Progenitor cell of endocrine pancreas (in vitro differentiated cells): ENCODE measurements at places on chromosomes 1 and 21. TPM values are rescaled to one million over a fixed set of nuclear protein-coding genes. Genes with fewer than 3 reads are reported as not detected.
A peak's percentile ranks its signal among the peaks of the same experiment; 100 is the strongest.

DNA sequence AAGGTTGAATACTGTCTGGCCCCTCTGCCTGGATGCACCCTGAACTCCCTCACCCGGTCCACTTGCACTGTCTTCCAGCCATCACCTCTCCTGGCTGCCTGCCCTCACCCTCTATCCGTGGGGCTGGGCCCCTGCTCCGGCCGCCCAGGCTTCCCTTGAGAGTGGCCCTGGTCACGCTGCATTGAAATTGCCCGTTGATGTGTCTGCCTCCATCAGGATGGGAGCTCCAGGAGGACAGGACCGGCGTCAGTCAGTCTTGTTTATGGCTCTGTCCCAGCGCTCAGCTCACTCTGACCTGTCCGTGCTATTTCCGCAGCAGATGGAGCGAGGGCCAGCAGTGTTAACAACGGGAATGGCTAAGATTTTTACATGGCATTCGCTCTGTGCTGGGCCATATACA, 34.9 kb downstream of the FOXO6 start:
- no peak for DNase-seq

- peak; percentile 85 for DNase-seq
Measured at GRCh38 chr1:178093494-178093950, 382 bp upstream of the RASAL2 start.

GRCh38 chr21:14706712-14707510, 160.8 kb upstream of the SAMSN1 start:
- DNase-seq = no peak

DNA sequence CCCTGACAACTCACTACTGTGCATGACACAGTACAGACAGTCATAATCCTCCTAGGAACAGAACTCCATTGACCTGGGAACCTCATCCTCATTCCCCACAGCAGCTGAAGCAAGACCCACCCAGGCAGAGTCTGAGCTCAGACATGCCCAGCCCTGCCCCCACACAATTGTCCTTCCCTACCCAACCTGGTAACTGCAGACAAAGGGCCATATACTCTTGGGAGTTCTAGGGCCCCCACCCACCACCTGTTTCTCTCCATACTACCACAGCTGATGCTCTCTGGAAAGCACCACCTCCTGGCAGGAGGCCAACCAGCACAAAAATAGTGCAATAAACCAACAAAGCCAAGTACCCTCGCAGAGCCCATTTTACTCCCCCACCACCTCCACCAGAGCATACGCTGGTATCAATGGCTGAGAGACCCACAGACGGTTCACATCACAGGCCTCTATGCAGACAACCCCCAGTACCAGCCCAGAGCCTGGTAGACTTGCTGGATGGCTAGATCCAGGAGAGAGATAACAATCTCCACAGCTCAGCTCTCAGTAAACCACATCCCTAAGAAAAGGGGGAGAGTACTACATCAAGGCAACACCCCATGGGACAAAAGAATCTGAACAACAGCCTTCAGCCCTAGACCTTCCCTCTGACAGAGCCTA, 159.7 kb upstream of the CXADR start:
- no peak for DNase-seq

DNA sequence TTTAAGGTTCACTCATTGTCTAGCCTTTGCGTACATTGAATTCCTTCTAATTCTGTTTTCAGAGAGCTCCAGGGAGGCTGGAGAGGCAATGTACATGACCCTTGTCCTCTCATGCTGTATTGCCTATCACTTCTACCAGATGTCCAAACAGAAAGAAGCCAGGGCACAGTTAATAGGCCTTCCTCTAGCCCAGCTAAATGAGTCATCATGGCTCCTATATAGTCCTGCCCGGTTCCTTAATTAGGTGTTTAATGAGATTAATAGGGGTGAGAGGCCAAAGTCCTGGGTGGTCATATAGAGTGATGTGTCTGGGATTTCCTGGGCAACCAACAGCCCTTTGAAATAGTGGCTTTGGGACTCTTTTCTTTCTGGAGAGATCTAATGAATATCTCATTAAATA, 76.3 kb downstream of the ZSCAN20 start:
- DNase-seq = no peak

Gene ITGB3BP
- total RNA-seq = 40.3 and 40.4 TPM in 2 replicates

- DNase-seq = no peak
Measured at GRCh38 chr1:101745551-101746270, 251.0 kb downstream of the OLFM3 start.

- no peak for DNase-seq
Measured at GRCh38 chr1:175116210-175116798, 48.7 kb downstream of the TNN start.

DNA sequence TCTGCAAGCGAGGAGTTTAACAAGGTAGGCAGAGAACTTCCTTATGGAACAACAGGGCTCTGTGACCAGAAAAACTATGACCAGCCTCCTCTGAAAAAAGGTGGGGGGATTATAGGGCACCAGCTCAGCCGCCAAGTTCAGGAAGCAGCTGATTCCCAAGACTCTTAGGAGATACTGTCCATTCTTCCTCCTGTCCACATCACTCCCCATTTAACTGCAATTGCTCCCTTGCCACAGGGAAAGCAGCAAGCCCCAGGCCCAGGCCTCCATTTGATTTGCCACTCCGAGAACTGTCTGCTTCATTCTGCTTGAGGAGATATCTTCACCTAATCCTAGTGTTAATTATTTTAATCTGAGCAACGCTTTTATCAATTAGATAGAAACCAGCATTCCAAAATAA, 254.3 kb downstream of the ZNF648 start:
- DNase-seq = no peak

- no peak for DNase-seq
Measured at GRCh38 chr1:170620164-170620563, 43.8 kb upstream of the PRRX1 start.

Gene CD48
- not detected in 2 replicates for total RNA-seq

Gene PTCH2
- 2.9 and 3.0 TPM in 2 replicates for total RNA-seq

Gene GBP5
- not detected in 2 replicates for total RNA-seq

DNA sequence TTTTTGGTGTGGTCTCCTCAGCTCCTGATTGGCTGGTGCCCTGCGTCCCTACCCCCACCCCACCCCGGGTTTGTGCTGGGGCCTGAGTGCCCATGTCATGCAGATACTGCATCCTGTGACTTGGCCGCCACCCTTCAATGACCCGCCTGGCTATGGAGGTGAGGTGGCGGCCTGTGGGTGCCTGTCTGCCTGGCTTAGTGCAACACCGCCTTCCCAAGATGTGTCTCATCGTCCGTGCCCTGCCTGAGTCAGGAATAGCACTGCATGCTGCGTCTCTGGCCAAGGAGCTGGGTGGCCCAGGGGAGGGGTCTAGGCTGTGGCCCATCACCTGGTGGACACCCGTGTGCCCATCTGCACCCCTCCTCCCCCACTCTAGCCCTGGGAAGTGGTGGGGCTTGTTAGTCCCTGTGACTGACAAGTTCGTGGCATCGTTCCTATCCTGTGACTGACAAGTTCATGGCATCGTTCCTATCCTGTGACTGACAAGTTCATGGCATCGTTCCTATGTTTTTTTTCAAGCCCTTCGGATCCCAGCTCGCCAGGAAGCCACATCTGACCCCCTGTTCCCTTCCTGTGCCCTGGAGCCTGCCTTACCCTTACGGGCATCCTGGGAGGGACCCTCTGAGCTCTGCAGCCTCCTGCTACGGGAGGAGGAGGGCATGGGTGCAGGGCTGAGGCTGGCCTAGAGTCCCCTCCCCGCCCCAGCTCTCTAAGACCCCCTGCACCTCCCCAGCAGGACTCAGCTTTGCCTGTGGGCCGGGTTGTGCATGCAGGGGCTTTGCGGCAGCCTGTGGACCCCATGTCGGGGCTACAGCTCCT, 7.5 kb downstream of the SLX9 start:
- no peak for DNase-seq

GRCh38 chr1:36471830-36472641, 7.9 kb upstream of the MRPS15 start:
- no peak for DNase-seq

DNA sequence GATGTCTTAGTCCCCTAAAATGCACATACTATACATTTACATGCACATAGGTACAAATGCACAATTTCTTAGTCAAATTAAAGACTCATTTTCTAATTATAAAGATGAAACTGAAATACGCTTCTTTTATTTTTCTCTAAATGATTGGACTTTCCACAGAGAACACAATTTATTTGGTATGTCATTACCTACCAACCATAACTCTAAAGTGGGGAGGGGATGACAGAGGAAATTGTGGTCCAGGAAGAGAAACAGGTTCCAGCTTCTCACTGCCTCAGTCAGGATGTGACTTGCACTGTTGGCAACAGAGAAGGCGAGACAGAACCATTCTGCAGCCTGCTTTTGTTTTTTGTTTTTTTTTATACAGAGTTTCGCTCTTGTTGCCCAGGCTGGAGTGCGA, 1189.2 kb downstream of the PLA2G4A start:
- DNase-seq = no peak

- no peak for DNase-seq
Measured at GRCh38 chr1:233238884-233239431, 56.6 kb downstream of the PCNX2 start.

Gene BEST4
- total RNA-seq = 2.1 and 2.4 TPM in 2 replicates

- peak; percentile 80 for DNase-seq
Measured at GRCh38 chr1:112718691-112719418, 3.7 kb upstream of the PPM1J start.

Gene CELA3B
- 0.58 TPM in 1 of 2 replicates, not detected in the other for total RNA-seq

- DNase-seq = no peak
Measured at GRCh38 chr1:29513357-29513756, 277.0 kb downstream of the PTPRU start.

DNA sequence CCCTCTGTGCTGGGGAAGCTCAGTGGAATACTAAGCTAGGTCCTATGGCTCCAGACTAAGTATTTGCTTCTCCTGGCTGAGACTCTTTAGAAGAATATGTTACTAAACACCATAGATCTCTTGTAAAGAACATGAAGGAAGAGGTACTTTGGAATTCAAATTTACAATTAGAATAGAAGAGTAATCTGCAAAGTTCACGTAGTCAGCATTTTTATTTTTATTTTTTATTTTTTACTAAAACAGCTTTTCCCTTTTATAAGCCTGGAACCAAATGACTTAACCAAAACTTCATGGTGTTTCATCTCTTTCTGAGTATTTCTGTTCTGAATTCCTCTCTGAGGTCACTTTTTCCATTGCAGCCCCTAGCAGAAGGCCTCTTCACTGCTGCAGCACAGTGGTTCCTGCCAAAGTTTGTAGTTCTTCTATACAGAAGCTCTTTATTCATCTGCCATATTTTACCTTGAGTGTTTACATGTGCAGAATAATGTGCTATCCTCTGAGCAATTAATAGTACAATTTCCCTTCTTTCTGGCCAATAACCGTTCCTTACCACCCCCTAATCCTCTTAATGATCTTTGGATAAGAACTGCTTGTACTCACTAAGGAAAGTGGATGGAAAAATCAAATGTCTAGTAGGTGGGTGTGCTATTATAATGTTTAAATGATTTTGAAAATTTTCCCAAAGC, 27.2 kb downstream of the TSEN15 start:
- no peak for DNase-seq

GRCh38 chr1:57796616-57797015, 372.8 kb upstream of the DAB1 start:
- DNase-seq = no peak

GRCh38 chr1:40929155-40929554, 50.3 kb upstream of the CTPS1 start:
- no peak for DNase-seq

GRCh38 chr1:68197891-68198290, 34.4 kb downstream of the WLS start:
- no peak for DNase-seq

Gene TACSTD2
- 22.7 and 22.8 TPM in 2 replicates for total RNA-seq

DNA sequence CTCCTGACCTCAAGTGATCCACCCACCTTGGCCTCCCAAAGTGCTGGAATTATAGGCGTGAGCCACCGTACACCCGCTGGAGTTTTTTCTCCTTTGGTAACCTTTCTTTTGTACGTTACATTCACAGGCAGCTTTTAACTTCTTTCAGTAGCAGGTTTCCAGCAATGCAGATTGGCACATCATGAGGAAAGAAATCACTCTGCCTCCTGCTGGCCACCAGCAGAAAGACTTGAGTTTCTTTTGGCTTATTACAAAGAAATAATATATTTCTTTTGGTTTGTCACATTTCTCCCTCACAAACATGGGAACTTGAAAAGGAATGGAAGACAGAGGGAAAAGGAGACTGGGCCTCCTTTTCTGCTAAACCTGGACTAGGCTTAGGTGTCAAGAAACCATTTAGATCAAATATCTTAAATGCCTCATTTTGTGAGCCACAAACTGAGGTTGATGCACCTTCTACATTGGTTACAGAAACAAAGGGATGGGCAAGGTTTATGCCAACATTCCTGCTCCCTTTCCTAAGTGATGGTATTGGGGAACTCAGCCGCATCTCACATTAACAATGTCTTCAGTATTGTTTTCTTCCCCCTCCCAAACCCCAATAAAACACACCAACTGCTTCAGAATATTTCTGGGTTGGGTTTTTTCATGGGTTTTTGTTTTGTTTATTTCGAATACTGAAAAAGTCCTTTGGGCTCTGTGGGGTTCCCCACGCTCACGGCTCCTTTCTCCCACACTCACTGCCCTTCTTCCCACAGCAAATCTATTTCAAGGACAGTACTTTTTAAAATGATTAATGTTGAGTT, 7.7 kb downstream of the ENSA start:
- no peak for DNase-seq

Gene PHC2
- 135 and 138 TPM in 2 replicates for total RNA-seq

DNA sequence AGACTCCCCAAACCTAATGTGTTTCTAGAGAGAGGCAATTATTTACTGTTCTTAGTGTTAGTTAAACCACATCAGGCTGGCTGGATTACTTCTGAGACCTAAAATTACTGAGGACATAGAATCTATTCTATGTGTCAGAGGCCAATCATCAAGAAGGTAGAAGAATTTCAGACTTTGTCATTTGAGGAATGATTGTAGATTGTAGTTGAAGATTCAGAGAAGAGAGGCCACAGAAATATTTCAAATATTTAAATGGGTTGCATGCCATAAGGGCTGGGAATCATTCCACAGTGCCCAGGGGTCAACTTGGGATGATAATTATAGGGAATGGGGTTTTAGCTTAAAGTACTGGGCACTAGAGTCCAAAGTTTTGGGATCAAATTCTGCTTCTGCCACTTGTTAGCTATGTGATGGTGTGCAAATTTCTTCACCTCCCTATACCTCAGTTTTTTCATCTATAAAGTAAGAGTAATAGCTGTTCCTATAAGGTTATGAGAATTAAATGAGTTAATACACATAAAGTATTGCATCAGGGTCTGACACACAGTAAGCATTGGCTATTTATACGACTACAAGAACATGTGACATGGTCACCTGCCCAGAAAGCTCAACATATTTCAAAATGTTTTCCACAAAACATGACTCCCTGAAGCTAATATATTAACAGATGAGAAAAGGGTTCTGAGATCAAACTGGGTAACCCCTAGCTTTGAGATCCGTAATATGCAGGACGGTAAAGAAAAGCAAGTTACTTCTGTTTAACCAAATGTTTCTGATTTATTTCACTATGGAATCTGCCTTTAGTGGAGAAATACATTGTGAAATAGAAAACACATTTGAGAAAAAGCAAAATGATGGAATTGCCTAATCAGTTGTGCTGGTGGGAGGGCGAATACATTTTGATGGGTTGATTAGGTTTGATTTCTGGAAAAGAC, 69.7 kb upstream of the SPAG17 start:
- no peak for DNase-seq

Gene ATP6V1G3
- not detected in 2 replicates for total RNA-seq
